GM19239 (cell line): ENCODE measurements at places on chromosomes 12 and 14.

DNA sequence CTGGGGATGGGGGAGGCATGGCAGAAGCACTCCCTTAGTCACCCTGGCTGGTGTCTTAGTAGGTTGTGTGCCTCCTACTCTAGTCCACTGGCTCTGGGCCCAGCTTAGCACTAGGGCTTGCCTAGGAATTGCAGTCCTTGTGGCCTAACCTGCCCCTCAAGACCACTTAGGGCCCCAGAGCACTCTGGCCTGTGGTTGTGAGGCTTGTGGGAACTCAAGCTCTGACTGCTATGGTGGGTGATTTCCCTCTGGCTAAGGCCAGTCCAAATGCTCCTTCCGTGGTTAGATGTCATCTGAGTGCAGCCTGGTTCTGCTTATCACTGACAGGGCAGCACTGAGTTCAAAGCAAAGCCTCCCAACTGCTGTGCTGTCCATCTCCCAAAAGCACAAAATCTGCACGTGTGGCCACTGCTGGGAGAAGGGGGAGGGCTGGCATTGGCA is 20.2 kb downstream of the FGD4 start:
- DNase-seq = no peak

- DNase-seq = no peak
Observed at GRCh38 chr12:21073822-21074460, 57.1 kb upstream of the SLCO1B1 start.

DNA sequence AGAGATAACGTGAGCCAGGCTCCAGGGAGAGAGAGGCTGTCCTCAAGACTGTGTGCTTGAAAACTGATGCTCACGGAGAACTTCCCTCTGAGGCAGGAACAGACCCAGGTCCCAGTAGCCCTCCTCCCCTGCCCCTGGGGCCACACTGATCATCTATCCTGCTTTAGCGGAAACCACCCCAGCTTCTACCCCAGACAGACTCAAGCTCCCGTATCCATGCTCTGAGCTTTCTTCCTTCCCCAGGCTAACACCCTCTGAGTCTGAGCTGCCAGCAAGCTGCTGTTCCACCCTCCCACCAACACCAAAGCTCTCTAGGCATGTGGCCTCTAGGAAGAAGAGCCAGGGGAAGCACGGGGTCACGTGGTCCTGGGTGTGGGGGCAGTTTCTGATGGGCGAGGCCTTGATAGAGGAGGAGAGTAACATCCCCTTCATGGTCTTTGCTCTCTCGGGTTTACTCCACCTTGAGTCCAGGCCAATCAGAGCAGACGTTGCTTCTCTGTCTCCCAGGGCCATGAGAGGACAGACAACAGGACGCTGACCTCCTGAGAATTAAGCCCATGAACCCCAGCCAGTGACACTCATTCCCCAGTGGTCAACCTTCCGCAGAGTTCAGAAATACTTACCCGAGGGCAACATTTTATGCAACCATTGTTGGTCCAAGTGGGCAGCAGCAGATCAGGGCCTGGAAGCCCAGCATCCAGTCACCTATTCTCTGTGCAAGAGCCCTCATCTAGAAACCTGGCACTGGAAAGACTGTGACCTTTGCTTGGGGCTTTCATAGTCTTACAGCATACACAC is 1.4 kb downstream of the PCK2 start:
- DNase-seq = peak; percentile 92

DNA sequence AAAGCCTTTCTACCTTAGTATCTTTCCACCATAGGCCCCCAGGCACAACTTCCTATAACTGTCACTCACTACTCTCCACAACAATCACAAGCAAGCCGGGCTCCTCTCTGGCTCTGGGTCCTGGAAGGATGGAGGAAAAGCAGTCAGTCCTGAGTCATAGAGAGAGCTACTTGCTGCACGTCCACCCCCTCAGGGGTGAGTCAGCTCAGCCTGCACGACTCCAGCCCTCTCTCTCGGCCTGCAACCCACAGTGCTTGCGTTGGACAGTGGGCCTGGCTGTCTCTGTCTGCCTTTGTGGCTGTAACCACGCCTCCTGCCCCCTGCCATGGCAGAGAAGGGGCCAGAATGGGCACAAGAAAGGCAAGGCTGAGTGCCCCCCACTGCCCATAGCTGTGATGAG is 154.1 kb upstream of the FKBP4 start:
- no peak for DNase-seq

DNA sequence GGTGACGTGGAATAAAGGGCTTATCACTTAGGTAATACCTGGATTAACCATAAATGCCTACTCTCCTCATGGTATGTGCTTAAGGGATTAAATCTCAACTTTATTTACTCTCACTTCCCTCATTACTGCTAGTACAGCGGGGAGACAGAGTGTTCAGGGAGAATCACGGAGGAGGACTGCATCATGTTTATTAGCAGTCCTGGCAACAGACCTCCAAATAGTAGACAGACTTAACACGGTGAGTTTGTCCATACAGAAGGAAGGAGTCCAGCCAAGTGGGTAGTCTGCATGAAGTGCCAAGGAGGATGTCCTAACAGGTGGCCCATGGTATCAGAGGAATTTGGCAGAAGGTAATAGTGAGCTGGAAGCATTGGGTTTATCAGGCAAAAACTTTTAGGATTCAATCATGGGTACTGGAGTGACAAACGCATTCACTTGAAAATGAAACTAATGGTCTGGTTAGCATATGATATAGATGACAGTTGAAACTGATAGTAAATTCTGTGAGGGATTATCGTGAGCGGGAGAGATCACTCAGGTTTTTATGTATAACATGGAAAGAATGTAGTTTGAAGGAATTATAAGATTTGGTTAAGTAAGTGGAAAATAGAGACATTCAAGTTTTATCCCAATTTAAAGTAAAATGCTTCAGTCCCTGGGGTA is 471.8 kb downstream of the TMEM117 start:
- DNase-seq = no peak

- DNase-seq = no peak
Observed at GRCh38 chr12:54700301-54700700, 52.1 kb upstream of the DCD start.

DNA sequence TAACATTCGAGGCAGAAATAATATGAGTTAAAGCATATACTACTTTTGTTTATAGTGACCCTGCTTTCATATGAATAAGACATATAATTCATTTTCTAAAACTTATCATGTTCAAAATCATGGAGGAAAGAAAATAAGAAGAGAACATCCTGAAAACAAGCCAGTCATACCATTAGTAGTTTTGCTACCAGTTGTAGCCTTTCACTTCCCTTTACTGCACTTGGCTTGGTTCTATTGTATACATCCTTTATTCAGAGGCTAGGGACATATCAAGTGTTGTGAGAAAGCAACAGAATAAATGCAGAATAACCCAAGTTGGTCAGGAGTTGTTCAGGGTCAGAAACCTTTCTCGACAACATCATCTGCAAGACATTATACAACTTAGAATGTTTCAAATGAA is 598.7 kb downstream of the SOX5 start:
- peak; percentile 1 for DNase-seq

DNA sequence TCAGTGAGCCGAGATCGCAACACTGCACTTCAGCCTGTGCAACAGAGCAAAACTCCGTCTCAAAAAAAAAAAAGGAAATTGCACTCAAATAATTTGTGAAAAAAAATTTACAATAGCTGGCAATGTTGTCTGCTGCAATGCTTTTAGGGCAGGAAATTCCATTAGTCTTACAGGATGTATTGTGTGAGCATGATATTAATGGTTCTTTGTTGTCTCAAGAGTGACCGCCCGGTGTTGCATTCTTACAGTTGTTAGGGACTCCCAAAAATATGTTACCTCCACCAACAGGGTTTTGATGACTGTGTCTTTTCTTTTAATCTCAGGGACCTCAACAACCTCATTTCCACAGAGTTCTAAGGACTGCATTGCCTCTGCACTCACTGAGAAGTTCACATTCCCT is 44.8 kb downstream of the PZP start:
- no peak for DNase-seq

GRCh38 chr14:92663049-92663448 is 85.4 kb downstream of the LGMN start:
- DNase-seq = no peak

DNA sequence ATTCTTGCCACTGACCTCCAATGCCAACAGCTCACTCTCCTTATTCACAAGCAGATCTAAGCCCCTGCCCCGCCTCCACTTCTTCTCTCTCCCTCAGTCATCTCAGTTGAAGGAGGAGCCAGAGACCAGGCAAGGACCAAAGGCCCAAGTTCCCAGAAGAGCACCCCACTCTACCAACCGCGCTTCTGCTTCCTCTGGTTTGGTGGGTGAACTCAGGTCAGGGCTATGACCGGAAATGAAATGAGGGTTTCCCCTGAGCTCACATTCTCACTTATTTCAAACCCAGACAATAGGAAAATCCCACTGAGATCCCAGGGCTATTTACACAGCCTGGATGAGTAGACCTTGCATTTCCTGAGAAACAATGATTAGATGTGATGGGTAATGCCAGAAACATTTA is 9.9 kb downstream of the DPF3 start:
- no peak for DNase-seq

DNA sequence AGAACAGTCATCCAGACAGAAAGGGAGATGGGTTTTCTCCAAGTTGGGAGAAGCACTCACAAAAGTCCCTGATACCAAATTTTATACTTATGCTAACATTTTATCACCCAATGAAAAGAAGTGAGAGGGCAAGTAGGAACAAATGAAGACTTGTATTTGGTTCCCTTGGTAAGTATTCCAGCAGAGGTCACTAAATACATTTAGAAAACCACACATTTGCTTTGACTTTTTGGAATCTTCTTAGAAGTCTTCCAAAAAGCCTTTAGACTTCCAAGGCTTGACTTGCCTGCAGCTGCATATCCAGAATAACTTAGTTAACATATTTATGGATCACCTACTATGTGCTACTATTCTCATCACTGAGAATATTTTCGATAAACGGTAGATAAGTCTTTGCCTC is 3.1 kb upstream of the GYS2 start:
- DNase-seq = no peak
